IMR-90 (cell line): ENCODE measurements at places on chromosomes 4 and X. TPM values are rescaled to one million over a fixed set of nuclear protein-coding genes. Genes with fewer than 3 reads are reported as not detected.

Gene ADH1C
- not detected in 2 replicates for total RNA-seq

Gene CLGN
- total RNA-seq, result 0.36 and 1.4 TPM in 2 replicates

Gene FGFBP2
- not detected in 2 replicates for total RNA-seq

Gene IQSEC2
- 2.5 and 3.9 TPM in 2 replicates for total RNA-seq

Gene TRAM1L1
- 3.4 and 5.3 TPM in 2 replicates for total RNA-seq

Gene HS3ST1
- not detected in 2 replicates for total RNA-seq

Gene TIMM8A
- total RNA-seq, result 2.2 and 3.1 TPM in 2 replicates

Gene STOX2
- total RNA-seq, result 4.4 and 5.4 TPM in 2 replicates

Gene RTL9
- total RNA-seq, result 0.56 and 0.90 TPM in 2 replicates

Gene CENPVL1
- total RNA-seq, result not detected in 2 replicates

Gene DMP1
- total RNA-seq, result not detected in 2 replicates

Gene RAB39B
- total RNA-seq, result 0.54 and 0.56 TPM in 2 replicates

Gene MTMR1
- 19.0 and 22.8 TPM in 2 replicates for total RNA-seq
